ENCODE measurements at places on chromosomes 16 and 17.

- DNase-seq, result no peak
These were observed 141.8 kb upstream of the CIBAR2 start for GRCh38 chr16:85254051-85254450.

GRCh38 chr17:29251184-29251583, 4.5 kb downstream of the CRYBA1 start:
- DNase-seq, result no peak

- DNase-seq, result no peak
These were observed 13.9 kb upstream of the CLEC18C start for GRCh38 chr16:70159355-70160348.

DNA sequence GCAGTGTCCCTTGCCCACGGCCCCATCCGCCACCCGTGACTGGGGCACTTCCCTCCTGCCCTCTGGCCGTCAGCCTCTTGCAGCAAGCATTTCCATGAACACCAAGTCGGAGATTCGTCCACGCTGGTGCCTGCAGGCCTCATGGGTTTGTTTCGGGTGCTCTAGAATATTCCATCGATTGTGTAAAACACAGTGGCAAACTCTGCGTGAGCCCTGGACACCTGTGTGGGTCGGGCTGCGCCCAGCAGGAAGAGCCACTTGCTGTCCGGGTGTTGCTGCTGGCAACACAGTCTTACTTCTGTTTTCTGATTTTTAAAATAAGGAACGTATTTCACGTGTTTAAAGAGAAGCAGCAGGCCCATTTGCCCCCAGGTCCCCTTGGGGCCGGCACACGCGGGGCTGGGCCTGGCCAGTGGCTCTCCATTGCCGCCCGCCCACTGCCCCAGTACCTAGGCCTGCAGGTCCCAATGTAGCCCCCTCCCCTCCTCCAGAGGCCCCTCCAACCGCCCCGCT, 10.0 kb downstream of the CYBC1 start:
- no peak for DNase-seq

GRCh38 chr16:78638371-78638770, 538.9 kb downstream of the WWOX start:
- DNase-seq, result no peak

DNA sequence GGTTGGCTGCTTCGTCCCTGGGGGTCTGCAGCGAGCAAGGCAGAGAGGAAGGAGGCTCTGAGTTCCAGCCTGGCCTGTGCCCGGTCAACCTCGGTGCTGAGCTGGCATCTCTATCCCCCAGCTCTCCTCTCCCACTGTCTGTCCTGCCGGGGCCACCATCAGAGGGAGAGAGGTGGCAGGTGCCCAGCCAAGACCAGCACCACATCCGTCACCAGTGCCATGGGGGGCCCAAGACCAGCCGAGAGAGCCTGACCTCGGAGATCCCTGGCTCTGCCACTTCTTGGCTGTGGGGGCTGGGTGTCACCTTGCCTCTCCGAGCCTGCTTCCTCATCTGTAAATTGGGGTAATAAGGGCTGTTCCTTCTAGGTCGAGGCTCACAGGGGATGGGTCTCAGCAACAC, 560 bp upstream of the P2RX1 start:
- DNase-seq, result no peak

DNA sequence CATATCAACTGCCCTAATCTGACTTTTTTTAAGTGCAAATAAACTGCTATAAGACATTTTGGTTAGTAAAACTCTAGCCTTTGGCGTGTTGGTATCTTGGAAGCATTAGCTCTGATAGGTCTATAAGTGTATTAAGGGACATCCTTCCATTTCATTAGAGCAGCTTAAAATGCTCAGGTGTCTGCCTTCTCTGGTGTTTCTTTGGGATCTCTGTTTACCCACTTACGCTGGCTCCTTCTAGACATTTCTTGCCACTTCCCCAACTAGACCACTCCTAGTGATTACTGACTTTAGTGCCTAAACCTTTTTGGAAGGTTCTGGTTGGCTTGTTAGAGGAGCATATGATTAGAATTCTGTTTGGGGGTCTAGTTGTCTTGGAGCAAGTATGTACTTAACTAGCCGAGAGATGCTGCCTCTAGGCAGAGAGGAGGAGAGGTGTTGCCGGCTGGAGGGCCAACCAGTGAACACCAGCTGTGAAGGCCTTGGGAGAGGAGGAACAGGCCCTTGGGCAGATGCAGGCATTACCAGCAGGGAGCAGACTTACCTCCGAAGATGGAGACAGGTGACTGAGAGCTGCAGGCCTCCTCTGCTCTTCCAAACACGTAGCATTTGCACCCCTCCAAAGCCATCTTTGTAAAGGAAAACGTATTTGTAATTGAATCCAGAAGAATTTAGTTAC, 15.2 kb upstream of the CLEC18C start:
- DNase-seq, result no peak

DNA sequence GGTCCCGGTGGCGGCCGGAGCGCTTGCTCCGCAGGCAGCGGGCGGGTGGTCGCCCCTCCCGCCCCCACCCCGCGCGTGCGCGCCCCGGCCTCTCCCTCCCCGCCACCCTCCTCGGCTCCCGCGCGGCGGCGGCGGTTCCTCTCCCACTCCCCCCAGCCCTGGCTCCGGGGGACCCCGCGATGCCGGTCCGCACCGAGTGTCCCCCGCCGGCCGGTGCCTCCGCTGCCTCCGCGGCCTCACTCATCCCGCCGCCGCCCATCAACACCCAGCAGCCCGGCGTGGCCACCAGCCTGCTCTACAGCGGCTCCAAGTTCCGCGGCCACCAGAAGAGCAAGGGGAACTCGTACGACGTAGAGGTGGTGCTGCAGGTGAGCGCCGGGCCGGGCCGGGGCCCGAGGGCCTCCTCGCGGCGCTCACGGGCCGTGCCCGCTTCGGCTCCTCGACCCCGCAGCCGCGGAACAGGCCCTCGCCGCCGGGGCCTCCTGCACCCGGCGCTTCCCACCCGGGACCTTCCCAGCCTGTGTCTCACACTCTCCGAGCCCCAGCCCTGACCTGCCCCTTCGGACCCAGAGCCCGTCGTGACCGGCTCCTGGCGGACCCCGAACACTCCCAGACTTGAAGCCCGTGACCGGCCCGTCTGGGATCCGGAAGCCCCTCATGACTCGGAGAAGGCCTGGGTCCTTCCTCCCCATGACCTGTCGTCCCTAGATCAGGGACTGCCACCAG, 490 bp downstream of the GID4 start:
- DNase-seq, result no peak

DNA sequence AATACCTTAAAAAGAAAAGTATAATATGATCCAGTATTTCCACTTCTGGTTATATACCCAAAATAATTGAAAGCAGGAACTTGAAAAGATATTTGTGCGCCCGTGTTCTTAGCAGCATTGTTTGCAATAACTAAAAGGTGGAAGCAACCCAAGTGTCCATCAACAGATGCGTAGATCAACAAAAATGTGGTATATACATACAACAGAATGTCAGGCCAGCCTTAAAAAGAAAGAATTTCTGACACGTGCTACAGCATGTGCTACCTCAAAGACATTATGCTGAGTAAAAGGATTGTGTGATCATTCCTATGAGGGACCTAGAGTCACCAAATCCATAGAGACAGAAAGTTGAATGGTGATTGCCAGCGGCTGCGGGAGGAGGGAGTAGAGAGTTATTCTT, 133.1 kb downstream of the SPECC1 start:
- DNase-seq, result no peak

- no peak for DNase-seq
These were observed 30.9 kb downstream of the ZNF778 start for GRCh38 chr16:89248196-89248982.

GRCh38 chr17:8914554-8914953, 47.1 kb upstream of the PIK3R6 start:
- no peak for DNase-seq

GRCh38 chr16:2273484-2273883, 5.6 kb upstream of the RNPS1 start:
- DNase-seq, result no peak

DNA sequence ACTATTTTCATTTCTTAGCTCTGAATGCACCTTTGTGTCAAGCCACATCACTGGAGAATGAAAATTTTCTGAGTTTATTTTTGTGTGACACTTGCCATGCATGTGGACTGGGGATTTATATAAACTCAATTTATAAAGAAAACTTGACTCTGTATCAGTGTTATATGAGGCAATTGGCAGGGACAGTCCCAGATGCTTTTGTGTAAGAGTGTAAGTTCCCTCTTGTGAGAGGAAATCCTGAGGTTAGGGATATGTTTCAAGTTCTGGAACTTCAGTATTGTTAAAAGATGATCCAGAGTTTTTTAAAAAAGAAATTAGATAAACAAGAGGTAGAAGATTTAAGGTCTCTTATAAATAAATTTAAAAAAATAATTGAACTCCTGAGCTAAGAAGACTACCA, 10.9 kb upstream of the CCL8 start:
- DNase-seq, result no peak

DNA sequence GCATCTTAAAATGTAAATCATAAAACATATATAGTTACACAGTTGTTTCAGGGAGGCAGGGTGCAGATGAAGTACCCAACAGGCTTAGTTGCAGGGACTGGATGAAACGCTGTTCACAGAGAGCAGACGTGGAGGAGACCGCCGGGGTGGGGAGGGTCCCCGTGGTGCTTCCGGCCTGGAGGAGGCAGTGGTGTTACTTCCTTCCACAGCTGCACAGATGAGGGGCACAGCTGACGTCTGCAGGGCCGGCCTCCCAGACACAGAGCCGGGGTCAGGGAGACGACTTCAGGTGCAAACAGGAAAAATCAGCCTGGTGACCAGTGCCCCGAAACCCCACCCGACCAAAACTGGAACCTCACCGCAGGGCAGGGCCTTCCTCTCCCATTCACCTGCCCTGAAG, 17.1 kb downstream of the SPIRE2 start:
- no peak for DNase-seq

GRCh38 chr17:74873874-74874614, 1.2 kb upstream of the FDXR start:
- DNase-seq, result no peak

- no peak for DNase-seq
These were observed 273.2 kb downstream of the MRTFB start for GRCh38 chr16:14344292-14344691.

- DNase-seq, result peak; percentile 53
These were observed 51.8 kb upstream of the JPH3 start for GRCh38 chr16:87550495-87550961.

DNA sequence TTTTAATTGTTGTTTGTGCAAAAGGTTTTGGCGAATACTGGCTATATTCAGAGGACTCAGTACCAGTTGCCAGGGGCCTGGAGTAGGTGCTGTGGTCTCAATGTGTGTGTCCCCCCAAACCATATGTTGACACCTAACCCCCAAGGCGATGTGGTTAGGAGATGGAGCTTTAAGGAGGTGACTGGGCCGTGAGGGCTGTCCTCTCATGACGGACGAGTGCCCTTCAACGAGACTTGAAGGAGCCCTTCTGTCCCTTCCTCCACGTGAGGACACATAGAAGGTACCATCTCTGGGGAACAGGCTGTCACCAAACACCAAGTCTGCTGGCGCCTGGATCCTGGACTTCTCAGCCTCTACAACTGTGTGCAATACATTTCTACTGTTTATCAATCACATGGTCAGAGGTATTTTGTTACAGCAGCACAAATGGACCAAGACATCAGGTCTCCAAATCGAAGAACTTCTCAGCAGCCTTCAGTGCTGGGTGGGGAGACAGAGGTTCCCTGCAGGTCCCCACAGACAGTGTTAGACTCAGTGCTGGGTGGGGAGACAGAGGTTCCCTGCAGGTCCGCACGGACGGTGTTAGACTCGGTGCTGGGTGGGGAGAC, 24.8 kb upstream of the METRNL start:
- DNase-seq, result no peak

DNA sequence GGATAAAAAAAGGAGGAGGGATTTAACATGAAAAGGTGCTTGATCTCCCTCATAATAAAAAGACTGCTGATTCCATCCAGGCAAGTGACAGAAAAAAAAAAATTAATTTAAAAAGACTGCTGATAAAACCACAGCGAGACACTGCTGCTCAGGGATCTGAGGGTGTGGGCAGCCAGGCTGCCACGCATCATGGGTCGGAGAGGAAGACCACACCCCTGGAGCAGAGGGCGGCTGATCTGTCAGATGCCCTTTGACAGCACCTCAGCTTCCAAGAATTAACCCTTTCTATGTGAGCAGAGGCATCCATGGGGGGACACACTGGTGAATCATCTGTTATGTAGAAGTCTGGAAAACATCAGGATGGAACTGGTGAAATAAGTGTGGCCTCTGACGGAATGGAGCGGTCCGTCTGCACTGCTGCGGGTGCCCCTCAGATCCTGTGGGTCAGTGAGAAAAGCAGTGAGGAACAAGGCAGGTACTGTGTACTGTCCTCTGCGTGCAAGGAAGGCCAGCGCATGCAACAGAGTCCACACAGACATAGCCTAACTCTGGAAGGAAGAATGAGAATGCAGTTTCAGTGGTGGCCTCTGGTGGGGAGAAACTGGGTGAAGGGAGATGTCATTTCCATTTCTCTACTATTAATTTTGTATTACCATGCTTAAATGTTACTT, 19.8 kb downstream of the MAPT start:
- no peak for DNase-seq

- DNase-seq, result no peak
These were observed 63.0 kb upstream of the CES5A start for GRCh38 chr16:55938126-55938525.

DNA sequence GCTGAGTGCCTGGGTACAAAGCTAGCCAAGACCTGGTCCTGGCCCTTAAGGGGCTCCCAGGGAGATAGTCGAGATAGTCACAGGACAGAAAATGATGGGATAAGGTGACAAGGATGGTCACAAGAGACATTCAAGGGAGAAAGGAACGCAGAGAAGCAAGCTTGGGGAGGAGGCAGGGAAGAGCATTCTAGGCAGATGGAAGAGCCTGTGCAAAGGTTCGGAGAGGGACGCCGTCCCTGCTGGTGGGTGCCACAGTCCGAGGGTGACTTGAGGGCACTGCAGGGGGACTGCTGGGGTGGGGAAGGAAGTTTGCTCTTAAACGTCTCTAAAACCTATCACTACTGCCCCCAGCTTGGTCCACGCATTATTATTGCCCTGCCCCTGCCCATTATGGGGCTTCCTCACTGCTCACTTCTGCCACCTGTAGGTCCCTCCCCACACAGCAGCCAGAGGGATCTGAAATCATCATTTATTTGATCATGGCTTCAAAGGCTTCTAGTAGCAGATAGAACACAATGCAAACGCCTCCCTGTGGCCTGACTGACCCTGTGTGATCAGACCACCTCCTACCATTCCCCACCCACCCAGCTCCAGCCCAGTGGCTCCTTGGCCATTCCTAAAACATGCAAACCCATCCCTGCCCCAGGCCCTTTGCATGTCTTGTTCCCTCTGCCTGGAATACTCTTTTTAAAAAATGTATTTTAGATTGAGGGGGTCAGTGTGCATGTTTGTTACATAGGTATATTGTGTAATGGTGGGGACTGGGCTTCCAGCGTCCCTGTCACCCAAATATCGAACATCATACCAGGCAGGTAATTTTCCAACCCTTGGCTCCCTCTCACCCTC, 60.3 kb downstream of the RMI2 start:
- DNase-seq, result peak; percentile 47

GRCh38 chr17:60524463-60525327, 1.3 kb downstream of the APPBP2 start:
- no peak for DNase-seq
